Cardiac fibroblast (primary cell): ENCODE measurements at places on chromosomes 7 and 10.

GRCh38 chr10:67308912-67309311, 383.1 kb downstream of the LRRTM3 start:
- no peak for DNase-seq

DNA sequence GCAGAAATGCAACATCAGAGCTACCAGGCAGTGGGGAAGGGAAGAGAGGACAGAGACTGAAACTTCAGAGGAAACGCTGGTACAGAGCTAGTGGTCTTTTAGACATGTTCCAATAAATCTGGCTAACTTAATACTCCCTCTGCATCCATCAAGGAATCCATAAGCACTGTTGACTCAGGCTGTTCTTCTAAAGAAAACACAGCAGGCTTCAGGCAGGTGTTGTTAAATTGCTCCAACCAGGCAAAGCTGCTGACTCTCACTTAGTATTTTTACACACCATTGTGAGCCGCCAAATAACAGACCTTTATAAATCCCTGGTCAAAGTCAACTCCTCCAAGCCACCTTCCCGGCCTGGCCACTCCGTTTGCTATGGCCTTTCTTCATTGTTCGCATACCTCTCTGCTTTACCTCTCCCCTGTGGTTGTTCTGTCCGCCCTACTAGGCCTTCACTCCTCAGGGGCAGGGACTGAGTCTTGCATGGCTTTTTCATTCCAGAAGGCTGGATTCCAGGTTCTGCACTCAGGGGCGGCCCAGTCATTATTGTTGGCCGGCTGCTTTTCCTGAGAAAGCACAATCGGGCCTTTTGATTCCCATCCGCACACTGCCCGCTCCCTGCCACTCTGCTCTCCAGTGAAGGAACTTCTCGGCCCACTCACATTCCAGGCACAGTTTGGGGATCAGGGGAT, 18.4 kb downstream of the CREB3L2 start:
- DNase-seq, result no peak

GRCh38 chr10:84194424-84195043, at the start of gene CDHR1:
Gene CDHR1 (plus strand): TSS chr10:84194537. CDS start chr10:84194761, 224 bp downstream.
- DNase-seq, result peak; percentile 4

DNA sequence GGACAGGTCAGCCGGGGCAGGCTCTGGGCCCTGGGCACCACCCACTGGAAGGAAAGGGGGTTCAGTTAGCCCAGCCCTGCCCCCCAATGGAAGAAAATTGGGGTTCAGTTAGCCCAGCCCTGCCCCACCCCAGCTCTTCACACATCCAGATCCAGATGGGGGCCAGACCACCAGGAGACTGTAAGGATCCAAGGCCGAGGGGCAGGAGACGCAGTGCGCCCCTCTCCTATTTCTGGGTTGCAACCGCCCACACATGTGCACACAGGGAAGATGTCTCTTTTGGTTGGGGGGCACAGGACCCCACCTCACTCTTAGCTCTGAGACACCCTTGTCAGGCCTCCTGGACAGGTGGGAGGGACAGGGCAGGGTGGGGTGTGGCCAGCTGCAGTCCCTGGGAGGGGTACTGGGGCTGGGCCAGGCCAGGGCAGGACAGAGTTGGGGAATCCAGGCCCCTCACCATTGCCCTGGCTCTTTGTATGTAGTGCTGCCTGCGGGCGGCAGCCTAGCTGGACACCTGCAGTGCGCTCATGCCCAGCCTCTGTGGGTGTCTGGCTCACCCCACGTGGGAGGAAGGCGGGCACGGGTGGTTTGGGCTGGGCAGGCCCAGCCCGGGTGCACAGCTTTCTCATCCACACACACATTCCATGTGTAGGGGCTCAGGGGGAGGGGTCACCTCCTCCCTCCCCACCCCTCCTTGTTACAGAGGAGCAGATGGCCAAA, 141.2 kb downstream of the LHPP start:
- no peak for DNase-seq

GRCh38 chr10:81303656-81304055, 571.3 kb upstream of the NRG3 start:
- no peak for DNase-seq

DNA sequence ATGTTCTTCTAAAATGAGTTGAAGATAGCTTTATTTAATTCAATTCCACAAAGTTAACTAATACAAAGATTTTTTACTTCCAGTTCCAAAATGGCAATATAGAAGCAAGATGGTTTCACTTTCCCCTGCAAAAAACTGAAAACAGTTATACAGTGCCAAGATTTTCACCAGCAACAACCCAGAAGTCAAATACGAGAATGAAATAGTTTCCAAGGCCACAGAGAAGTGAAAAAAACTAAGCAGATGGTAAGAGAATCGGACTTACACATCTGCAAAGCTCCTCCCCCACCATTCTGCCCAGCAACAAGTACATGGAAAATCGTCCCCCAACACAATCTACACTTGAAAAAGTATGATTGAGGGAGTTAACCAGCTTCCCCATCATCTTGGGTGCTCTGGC, 30.3 kb upstream of the KEL start:
- peak; percentile 25 for DNase-seq

- no peak for DNase-seq
Observed at GRCh38 chr10:79098596-79099015, 29.8 kb downstream of the ZMIZ1 start.

GRCh38 chr7:48004638-48005037, 24.3 kb downstream of the SUN3 start:
- no peak for DNase-seq

DNA sequence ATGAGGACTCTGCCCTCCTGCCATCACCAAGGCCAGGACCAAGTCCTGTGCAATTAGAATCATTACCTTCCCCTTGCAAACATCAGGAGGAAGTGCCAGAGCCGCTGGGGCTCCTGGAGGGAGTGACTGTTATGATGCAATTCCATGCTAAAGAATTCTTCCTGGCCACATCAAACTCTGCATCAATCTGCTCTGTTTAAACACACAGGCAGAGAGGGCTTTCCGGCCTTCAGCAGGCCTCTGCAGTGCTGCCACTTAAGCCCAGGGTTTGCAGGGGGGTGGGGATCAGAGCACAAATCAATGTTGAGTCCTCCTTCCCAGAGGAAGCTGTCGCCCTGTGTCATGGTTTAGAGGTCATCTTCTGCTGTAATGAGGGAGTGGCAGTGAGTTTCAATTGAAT, 58.1 kb downstream of the CTBP2 start:
- DNase-seq, result peak; percentile 66

- peak; percentile 59 for DNase-seq
Observed at GRCh38 chr10:33234831-33235237, 99.6 kb downstream of the NRP1 start.

- DNase-seq, result peak; percentile 87
Observed at GRCh38 chr10:103295374-103296015, 18.6 kb downstream of the INA start.

DNA sequence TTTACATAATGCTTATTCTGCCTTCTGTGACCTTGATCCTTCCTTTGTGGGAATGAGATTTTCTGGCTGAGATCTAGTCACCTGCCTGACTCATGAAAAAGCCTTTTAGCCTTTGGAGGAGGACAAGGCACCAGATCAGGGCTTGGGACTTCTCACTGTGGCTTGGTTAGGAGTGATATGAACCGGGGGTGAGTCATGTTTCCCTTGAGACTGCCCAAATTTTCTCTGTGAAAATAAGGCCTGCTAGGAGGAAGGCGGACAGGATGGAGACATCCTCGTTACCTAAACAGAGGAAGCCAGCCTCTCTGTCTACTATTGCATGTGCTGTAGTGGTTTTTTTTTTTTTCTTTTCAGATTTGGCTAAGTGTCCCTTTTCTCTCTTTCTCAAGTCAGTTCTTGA, 57.8 kb downstream of the EVX1 start:
- DNase-seq, result peak; percentile 9

GRCh38 chr10:29926693-29927048, 132.7 kb downstream of the JCAD start:
- DNase-seq, result peak; percentile 73

DNA sequence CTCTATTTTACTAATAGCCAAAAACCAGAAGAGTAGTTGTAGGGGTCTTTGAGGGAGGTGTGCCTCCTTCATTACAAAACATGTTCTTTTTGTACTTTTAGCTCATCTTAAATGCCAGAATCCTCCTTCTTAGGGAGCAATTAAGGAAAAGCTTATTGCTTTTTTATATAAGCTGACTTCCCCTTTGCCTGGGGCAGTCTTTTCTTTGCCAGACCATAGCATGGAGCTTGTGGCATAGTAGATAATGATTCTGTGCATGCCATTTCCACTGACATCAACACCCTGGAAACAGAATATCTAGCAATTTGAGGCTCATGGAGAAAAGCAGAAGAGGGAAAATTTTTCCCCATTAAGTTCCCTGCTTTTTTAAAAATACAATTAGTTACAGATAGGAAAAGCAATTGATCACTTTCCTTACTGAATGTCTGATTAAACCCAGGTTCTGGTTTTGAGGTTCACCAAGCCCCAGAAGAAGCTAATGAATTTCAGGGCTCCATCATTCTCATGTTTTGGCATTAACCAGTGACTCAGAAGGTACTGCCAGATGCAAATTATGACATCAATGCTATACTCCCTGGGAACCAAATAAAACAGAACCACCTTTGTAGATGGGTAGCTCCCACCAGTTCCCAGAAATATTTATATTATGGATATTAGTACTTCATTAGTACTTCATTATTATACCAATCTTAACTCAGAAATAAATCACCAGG, 410.6 kb downstream of the KCNMA1 start:
- no peak for DNase-seq

DNA sequence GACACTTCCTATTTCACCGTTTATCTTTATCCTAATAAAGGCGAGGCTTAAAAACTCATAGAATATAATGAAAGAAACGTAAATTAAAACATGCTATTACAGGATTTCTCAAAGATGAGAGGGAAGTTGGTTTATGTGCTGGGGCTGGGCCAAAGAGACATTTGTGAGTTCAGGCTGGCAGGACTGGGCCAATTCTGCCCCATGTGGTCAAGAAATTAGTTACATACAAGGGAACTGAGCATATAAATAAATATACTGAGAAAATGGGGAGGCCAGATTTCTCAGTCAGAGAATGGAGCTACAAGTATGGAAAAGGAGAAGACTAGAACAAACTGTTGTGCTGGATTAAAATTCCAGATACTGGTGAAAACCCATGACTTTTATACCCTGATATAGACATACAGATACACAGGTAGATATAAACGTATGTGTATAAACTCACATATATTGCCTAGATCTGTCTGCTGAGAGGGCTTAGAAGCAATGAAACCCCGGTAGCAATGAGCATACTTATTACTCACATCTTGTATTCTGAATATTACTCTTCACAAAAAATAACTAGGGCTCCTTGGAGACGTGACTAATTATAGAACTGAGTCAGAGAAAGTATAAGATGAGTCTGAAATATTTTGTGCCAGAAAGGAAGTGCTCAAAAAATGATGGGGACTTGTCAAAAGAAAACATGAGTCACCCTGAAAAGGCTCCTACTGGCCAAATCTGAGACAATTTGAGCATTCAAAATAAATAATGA, 155.7 kb upstream of the FGFR2 start:
- DNase-seq, result peak; percentile 93

DNA sequence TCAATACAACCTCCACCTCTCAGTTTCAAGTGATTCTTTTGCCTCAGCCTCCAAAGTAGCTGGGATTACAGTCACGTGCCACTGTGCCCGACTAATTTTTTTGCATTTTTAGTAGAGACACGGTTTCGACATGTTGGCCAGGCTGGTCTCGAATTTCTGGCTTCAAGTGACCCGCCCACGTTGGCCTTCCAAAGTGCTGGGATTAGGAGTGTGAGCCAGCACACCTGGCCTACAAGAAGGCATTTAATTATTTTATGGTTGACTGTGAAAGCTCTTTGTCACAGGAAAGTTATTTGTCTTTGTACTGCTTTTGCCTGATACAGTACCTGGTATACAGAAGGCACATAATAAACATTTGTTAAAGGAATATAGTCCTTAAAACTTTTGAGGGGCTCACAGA, 12.9 kb downstream of the MYOZ1 start:
- DNase-seq, result no peak

- no peak for DNase-seq
Observed at GRCh38 chr10:7205656-7206055, 205.2 kb downstream of the SFMBT2 start.
